Neural progenitor cell (in vitro differentiated cells): ENCODE measurements at places on chromosomes 2 and 18. TPM values are rescaled to one million over a fixed set of nuclear protein-coding genes. Genes with fewer than 3 reads are reported as not detected.

GRCh38 chr2:231037731-231038482, 584 bp downstream of the C2orf72 start:
- peaks cover 87% of the 10 kb centered on the region for H3K27me3 ChIP-seq
- no peak overlapping the region for H3K27ac ChIP-seq
- DNase-seq = peak; percentile 77
- H3K4me3 ChIP-seq = peak overlapping the region; percentile 59
- no peaks in the 10 kb centered on the region for H3K36me3 ChIP-seq
- H3K4me1 ChIP-seq = no peaks in the 10 kb centered on the region

Gene CNGA3
- total RNA-seq = not detected in 2 replicates

- no peak overlapping the region for H3K4me3 ChIP-seq
- peaks cover 8% of the 10 kb centered on the region for H3K4me1 ChIP-seq
- H3K36me3 ChIP-seq = no peaks in the 10 kb centered on the region
- H3K27ac ChIP-seq = no peak overlapping the region
- no peaks in the 10 kb centered on the region for H3K27me3 ChIP-seq
Measured at GRCh38 chr18:59029663-59030429, 109.8 kb upstream of the SEC11C start.

DNA sequence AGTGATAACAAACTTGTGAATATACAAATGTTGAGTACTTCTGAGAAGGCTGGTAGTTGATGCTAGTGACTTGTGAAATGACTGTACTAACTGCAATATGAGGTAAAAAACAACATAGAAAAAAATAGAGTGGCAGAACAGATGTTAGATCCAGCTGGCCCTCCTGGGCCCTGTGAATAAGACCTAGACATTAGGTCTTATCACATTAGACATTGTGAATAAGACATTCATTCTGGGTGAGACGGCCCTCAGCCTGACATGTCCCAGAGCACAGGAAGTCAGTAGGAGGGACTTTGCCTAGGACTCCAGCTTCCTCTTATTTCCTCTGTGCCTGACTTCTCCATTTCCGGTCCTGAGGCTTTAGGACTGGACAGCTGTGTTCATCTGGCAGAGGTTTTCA, 22.9 kb downstream of the DOK1 start:
- H3K27me3 ChIP-seq = no peaks in the 10 kb centered on the region
- no peak for DNase-seq
- no peak overlapping the region for H3K4me3 ChIP-seq
- H3K4me1 ChIP-seq = no peaks in the 10 kb centered on the region

DNA sequence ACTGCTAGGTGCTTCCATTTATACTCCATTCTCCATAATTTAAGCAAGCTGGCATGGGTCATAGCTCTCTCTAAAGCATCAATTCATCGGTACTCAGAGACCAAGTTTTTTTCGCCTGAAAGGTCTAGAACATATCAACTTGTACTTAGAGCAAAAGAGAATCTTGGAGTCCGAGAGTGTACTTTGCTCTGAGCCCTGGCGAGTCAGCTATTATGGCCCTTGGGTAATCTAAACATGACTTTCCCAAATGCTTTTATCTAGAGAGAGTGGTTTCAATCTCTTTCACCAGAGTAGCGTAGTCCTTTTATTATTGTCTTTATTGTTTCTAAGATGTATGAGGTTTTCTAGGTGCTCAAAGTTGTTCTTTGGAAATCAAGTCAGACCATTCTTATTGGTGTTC, 34.4 kb downstream of the MAIP1 start:
- DNase-seq = no peak
- H3K36me3 ChIP-seq = no peaks in the 10 kb centered on the region
- H3K27me3 ChIP-seq = no peaks in the 10 kb centered on the region
- H3K4me1 ChIP-seq = no peaks in the 10 kb centered on the region

- H3K27ac ChIP-seq = no peak overlapping the region
- peaks cover 17% of the 10 kb centered on the region for H3K4me1 ChIP-seq
- DNase-seq = peak; percentile 48
- H3K27me3 ChIP-seq = no peaks in the 10 kb centered on the region
- no peaks in the 10 kb centered on the region for H3K36me3 ChIP-seq
- H3K4me3 ChIP-seq = no peak overlapping the region
Measured at GRCh38 chr2:216408426-216409290, 3.6 kb upstream of the SMARCAL1 start.
